ENCODE measurements at places on chromosomes 4 and X.

DNA sequence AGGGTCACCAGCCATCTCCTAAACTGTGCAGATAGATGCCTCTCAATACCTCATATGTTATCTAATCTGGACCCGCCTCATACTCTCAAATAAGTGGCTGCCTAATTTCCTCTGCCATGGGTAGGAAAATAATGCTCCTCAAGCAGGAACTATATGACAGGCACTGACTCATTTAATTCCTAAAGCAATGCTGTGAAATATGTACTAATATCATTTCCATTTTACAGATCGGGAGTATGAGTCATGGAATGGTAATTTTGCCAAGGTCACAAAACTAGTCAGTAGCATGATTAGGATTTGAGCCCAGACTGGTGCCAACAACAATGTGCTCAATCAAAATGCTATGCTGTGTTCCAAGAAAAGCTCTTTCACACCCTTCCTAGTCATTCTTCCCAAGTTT, 3.0 kb upstream of the NXT2 start:
- peak; percentile 2 for DNase-seq

GRCh38 chr4:86368433-86368832, 8.6 kb upstream of the MAPK10 start:
- no peak for DNase-seq

- no peak for DNase-seq
Observed at GRCh38 chr4:5906191-5906590, 13.3 kb upstream of the CRMP1 start.

DNA sequence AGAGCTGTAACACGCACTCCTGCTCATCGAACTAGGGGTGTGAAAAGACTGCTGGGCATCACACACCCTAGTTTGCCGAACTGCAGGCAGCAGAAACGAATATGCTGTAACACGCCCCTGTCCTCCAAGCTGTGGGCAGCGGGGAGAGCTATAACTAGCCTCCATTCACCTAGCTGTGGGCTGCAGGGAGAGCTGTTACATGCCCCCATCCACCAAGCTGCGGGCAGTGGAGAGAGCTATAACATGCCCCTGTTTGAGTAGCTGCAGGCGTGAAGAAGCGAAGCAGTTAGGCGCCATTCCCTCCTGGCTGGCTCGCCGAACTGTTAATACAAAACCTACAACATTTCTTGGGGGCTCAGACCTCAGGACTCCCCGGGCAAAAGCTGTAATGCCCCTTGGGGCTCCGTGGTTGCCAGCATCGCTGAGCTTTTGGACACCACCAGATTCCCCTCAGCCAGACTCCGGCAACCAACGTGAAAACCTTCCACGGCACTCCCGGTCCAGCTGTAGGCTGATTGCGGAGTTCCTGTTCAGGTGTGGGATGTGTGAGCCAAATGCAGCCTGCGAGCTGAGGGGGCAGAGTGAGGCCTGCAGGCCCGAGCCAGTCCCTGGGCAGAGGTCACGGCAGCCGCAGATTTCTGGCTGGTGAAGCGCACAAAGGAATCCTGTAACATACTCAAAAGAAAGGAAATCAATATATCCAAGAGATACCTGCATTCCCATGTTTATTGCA, 41.1 kb upstream of the ANKRD17 start:
- DNase-seq = no peak

- DNase-seq = peak; percentile 40
Observed at GRCh38 chrX:72540318-72540717, 32.3 kb downstream of the HDAC8 start.

DNA sequence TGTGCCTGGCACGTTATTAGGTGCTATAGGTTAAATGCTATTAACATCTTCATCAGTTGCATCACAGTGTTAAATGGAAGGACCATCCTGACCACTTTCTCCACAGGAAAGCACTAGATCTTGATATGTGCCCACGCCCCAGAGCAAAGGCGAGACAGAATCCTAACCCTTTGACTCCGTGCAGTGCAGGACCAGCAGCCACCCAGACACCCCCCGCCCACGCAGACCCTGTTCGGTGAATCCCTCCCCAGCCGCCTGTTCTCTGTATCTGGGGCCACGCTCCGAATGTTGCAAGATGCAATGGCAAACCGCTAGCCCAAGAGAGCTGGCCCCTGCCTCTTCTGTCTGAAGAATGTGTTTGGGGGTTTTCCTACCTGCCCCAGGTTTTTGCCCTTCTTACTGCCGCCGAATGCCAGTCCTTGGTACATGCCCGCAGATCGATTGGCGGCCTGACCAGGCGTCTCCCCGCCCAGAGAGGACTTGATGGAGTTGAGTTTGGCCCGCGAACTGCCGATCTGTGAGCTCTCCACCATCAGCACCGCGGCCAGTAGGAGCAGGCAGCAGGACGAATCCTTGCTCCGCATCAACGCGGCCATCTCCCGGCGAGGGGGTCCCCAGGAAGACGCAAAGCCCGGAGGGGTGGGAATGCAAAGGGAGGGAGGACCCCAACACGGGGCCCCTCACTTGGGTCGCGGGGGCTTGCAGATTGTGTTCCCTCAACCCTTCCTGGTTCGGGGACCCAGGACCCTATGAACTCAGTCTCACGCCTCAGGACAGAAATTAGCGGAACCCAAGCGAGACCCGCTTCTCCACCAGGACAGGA, 906 bp downstream of the DKK2 start:
- peak; percentile 37 for DNase-seq

GRCh38 chrX:23926015-23926414, 18.2 kb downstream of the CXorf58 start:
- DNase-seq = no peak

GRCh38 chrX:71953946-71954345, 43.3 kb downstream of the NHSL2 start:
- DNase-seq = peak; percentile 11

DNA sequence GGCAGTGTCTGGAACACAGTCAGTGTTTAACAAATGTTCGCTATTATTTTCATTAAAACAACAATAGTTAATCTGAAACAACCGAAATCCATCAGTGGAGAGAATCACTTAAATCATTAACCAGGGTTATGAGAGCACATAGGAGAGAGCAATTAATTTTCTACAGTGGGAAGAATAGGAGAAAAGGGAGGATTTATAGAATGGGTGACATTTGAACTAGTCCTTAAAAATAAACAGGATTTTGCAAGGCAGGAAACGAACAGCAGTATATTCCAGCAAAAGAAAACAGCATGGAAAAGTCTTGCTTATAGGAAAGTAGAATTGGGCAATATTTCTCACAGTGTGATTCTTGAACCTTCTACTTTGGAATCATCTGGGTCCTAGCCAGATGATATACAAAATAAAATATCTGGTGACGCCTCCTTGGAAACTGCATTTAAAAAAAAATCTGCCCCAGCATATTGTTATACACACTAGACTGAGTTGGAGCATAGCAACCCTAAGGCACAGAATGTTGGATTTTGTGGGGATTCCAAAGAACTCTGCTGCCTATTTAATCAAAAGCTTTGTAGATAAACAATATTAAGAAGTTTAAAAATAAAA, 56.1 kb downstream of the INTS12 start:
- no peak for DNase-seq

GRCh38 chrX:71095981-71096759, 519 bp downstream of the FOXO4 start:
- no peak for DNase-seq

DNA sequence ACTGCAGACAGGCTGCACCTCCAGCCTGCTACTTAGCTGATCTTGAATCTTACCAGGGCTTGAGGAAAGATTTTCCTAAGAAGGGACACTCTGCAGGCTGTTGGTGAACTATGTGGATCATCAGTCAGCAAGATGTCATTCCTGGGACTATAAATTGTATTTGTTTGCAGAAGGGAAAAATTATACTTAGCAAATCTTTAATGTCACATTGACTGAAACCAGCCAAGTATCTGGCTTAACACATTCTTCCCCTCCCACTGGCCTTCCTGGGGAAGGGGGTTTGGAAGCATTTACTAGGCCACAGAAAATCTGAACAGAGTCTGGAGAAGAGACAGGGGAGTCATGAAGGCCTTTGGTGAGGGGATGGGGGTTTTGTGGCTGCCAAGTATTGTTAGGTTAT, 156.7 kb upstream of the EOLA2 start:
- peak; percentile 68 for DNase-seq

- no peak for DNase-seq
Observed at GRCh38 chr4:5891563-5892322, 1.1 kb downstream of the CRMP1 start.
